ENCODE measurements at places on chromosomes 5 and 9. TPM values are rescaled to one million over a fixed set of nuclear protein-coding genes. Genes with fewer than 3 reads are reported as not detected.

MEF2C gene
- total RNA-seq: 0.77 TPM

DNA sequence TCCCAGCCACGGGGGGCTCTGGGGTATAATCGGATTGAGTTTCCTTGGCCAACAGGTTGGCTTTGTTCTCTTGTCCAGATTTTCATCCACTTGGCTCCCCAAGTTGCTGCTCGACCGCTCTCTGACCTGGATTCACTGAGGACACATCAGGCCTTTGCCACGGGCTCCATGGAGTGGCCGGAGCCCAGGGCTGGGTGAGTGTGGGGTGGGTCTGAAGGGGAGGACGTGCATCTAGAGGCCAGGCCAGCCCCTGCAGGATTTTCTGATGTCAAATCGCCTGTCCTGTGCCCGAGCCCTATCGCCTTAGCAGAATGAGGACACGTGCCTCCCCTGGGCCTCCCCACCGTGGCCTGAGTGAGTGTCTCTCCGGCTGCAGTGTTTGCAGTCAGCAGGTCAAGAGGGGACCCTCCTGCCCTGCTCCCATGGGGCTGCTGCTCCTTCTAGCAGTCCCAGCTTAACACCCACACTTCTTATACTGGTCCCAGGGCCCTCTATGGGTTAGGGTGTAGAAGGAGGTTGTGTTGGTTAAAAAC, 89.1 kb upstream of the BOD1 start:
- no peak for ATAC-seq

GRCh38 chr5:148125641-148126040, 42.7 kb upstream of the SPINK14 start:
- no peak for ATAC-seq

WDR38 gene
- not detected for total RNA-seq

GRCh38 chr9:131461166-131461565, 41.6 kb upstream of the POMT1 start:
- ATAC-seq: no peak

Data from activated T-helper 17 cell treated with anti-CD3 and anti-CD28 coated beads, Interleukin-2, amount 50 U/mL, for 72 hours (primary cell).